ENCODE measurements at places on chromosomes 2 and 18.

DNA sequence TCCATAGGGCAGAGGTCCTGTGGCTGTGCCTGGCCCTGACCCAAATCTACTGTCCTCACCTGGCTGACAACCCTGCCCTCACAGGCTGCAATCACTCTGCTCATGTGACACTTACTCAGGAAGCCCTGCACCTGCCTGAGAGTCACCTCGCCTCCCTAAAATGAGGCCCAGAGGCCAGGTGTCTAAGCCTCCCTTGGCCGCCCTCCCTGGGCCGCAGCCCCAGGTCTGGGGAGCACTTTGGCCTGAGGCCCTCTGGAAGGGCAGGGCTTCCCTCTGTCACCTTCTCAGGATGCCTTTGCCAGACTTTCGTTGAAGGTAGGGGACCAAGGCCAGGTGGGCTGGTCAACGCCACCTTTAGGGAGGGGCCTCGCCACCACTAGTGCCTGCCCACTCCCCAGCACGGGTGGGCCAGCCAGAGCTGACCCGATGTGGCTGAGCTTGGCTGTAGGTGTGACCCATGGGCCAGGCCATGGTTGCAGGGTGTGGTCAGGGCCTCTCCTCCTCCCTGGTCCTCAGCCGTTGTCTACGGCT is 6.1 kb upstream of the GPC1 start:
- DNase-seq: no peak

GRCh38 chr2:141384676-141385075 is 746.1 kb downstream of the LRP1B start:
- peak; percentile 5 for DNase-seq

- no peak for DNase-seq
Measured at GRCh38 chr2:163405298-163405697, 330.5 kb downstream of the FIGN start.

- no peak for DNase-seq
Measured at GRCh38 chr18:75317703-75318102, 107.1 kb downstream of the TSHZ1 start.

- peak; percentile 46 for DNase-seq
Measured at GRCh38 chr2:229910832-229911412, 10.9 kb downstream of the TRIP12 start.

DNA sequence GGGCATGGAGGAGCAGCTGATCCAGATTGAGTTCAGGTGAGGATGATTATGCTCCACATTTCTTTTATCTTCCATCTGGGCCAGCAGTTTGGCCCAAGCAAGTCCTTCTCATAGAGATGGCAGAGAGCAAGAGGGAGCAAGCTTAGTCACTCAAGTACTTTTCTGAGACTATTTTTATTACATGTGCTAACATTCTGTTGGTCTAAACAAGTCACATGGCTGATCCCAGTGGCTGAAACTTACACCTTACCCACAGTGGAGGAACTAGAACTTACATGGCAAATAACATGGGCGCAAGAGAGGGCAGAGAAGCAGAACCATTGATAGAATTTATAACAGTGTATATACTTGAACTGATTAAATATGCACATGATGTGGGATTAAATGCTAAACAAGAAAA is 105.7 kb downstream of the KYNU start:
- DNase-seq: no peak

GRCh38 chr2:182115258-182115657 is 129.6 kb downstream of the PPP1R1C start:
- no peak for DNase-seq

- DNase-seq: no peak
Measured at GRCh38 chr18:36031903-36032302, 35.5 kb downstream of the RPRD1A start.

DNA sequence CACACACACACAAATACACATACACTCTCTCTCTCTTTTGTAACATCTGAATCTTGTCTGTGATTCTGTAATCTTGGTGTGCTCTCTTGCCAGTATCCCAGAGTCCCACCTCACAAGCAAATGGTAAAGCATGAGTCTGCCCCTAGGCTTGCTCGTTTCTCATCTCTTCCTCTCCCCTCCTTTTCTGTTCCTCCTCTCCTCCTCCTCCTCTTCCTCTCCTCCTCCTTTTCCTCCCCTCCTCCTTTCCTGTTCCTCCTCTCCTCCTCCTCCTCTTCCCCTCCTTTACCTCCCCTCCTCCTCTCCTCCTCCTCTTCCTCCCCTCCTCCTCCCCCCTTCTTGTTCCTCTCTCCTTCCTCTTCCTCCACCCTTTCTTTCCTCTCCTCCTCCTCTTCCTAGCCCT is 59.0 kb downstream of the TNFRSF11A start:
- DNase-seq: no peak

GRCh38 chr18:69981948-69982347 is 34.3 kb upstream of the CD226 start:
- no peak for DNase-seq

- DNase-seq: no peak
Measured at GRCh38 chr2:201414099-201415023, 36.9 kb downstream of the TRAK2 start.

DNA sequence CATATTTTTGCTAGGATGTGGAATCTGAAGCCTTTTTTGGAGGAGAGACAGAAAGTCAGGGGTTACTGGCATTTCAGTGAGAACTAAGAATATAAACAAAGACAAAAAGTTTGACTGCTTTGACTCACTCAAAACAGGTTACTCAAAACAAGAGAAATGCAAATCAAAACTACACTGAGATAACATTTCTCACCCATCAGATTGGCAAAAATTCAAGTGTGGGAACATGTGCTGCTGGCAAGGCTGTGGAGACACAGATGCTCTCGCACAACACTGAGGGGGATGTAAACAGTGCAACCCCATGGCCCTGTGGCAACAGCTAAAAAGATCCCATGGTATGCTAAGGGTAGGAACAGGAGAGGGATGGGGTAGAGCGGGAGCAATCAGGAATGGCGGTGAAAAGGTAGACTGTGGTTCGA is 86.6 kb downstream of the DTNB start:
- peak; percentile 3 for DNase-seq

DNA sequence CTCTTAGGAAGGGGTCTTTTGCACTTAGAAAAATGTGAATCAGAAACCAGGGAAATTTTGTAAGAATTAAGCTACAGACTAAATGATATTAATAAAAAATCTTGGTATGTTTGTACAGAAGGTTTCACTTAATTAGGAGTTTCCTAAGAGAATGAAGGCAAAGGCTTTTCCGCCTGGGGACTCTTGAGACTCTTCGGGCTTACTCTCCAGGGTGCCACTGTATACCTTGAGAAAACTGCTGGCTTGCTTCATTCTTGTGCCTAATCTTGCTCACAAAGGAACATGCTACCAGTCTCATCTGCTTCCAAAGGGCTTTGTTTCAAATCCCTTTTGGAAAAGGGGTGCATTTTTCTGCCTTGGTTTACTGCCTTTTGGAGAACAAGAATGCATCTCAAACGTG is 49.5 kb downstream of the ACTR2 start:
- DNase-seq: no peak

DNA sequence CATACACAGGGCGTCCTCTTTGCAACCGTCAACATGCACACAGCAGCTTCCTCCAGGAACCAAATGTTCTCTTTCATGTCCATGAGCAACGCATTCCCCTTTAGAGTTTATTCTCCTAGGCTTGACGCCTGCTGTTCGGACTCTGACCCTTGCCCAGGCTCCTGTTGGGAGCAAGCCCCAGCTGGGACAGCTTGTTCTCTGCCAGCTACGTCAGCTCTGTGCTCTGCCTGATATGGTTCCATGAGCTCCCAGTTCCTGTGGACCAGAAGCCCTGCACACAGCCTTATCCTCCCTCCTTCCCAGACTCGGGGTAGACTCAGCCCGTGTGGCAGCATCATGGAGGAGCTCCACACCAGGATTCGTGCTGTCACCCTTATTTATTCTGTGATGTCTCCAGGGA is 253.1 kb upstream of the PXDN start:
- no peak for DNase-seq

DNA sequence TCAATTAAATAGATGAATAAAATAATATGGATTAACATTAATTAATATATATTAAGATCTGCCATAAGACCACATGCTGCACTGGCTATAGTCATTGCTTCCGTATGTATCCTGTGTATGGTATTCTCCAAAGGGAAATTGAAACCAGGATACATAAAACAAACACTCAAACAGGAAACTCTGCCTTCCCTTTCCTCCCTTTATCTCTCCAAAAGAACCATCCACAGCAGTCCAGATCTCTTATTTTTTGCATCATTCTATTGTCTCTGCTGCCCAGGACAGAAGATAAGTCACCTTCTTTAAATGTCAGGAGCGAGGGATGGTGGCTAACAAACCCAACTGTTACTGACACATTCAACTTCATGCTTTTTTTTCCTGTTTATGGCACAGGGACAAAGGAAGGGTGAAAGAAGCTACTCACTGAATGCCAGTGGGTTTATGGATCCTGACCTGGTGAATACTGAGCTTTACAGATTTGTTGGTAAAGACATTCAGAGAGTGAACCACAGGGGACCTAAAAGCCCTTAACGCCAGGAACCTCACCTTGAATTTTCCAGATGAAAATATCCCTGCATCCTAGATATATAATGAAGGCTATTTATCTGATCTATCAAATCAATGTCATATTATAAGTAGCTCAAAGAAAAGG is 67.5 kb downstream of the CSRNP3 start:
- no peak for DNase-seq

DNA sequence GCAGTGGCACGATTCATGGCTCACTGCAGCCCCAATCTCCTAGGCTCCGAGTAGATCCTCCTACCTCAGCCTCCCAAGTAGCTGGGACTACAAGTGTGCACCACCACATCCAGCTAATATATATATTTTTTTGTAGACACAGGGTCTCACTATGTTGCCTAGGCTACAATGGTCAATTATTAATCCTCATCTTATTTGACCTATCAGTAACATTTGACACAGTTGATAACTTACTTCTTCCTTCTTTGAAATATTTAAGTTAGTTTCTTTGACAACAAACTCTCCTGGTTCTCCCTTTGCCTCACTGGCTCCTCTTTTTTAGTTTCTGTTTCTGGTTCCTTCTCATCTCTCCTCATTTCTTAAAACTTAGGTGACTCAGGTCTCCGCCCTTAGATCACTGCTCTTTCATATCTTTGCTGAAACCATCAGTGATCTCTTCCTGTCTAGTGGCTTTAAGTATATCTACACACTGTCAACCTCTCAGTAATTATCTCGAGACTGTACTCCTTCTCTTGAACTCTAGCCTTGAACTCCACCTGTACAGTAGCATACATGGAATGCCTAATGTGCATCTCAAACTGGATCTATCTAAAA is 11.5 kb downstream of the PGAP1 start:
- no peak for DNase-seq

DNA sequence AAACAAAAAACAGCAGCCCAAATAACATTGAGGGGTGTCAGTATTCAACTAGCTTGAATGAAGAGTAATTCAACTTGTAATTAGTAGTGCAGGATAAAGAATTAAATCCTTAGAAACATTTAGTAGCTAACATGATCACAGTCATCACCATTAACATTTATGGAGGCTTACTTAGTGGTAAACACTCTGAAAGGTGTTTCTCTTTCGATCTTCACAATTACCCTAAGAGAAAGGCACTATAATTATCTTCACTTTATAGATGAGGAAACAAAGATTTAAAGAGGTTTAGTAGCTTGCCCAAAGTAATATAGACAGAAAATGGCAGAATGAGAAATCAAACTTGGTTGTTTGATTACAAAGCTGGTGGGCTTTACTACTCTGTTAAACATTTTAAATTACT is 81.5 kb downstream of the GAREM1 start:
- no peak for DNase-seq

DNA sequence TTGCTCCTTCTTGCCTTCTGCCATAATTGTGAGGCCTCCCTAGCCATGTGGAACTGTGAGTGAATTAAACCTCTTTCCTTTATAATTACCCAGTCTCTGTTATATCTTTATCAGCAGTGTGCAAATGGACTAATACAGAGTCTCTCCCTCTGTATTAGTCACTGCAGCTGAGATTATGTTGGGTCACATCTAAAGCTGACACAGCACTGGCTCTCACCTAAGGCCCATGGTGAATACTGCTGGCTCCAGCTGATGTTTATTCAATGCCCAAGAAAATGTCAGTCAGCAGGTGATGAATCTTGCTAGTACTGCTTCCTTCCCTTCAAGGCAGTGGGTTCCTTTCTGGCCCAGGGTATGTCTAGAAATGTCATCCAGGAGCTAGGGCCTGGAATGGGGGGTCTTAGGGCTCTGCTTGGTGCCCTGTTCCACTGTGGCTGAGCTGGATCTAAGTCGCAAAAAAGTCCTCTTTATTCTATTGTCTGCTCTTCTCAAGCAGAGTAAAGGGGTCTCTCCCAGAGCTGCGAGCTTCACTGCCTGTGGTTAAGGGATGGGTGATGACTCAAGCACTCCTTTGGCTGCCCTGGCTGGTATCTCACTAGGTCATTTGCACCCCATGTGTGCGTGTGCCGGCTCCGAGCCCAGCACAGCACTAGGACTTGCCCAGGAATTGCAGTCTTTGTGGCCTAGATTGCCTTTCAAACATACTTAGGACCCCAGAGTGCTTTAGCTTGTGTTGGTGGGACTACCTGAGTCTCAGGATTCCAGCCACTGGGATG is 29.9 kb downstream of the PPP1R1C start:
- DNase-seq: no peak

DNA sequence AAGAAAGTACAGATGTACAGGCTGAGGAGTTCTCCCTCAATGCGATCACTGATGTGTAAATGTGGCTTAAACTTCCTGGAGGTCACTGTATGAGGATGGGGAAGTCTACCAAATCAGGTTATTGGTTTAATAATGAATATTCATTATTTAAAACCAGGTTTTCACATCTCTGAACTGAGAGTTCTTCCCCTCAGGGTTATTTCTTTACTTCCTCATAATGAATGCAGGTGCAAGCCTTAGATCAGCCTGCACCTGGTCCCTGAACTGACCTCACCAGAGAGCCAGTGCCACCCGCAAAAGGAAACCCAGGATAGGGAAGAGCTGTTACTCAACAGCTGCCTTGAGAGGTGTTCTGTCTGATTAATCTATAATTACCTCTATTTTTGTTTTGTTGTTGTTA is 369.0 kb downstream of the EPHA4 start:
- no peak for DNase-seq

- DNase-seq: peak; percentile 22
Measured at GRCh38 chr18:63119647-63120046, 199.9 kb downstream of the BCL2 start.

DNA sequence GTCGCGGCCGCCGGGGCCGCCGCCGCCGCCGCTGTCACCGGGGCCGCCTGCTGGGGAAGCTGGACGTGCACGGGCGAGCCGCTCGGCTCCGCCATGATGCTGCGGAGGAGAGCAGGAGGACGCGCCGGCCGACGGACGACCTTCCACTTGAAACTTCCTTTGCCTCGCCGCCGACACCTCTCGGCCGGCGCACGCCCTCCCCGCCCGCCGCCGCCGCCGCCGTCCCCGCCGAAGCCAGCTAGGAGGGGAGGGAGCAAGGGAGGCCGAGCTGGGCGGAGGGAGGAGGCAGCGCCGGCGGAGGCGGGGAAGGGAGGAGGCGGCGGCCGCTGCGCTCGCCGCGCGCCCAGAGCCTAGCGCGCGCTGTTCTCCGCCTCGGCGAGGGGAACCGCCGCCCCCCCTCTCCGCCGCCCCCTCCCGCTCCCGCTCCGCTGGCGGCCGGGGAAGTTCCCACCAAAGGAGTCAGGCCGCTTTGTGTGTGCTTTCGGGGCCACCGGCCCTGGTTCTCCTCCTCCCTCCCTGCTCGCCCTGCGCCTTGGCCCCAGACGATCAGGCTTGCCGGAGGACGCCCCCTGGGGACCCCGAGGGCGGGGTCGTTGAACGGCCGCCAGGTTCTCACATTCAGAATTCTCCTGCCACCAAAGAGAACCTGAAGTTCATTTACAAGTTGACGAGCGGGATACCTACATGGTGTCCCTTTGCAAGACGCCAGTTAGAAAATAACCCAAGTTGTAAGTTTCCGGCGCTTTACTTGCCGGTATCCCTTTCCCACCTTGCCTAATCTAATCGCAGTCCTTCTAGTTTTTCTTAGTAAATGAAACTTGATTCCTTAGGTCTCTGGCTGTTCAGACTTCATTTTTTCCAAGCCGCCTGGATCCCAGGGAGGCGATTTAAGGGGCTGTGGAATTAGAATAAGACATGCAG is at the start of gene STK39:
TSS of gene STK39 (minus strand) at position 255 of the 921 bp plus-strand sequence. CDS start at position 95, 160 bp downstream.
- DNase-seq: peak; percentile 73
